Endothelial cell of umbilical vein (primary cell): ENCODE measurements at places on chromosomes 2 and 18.

- no peak overlapping the region for H3K27ac ChIP-seq
- no peak for DNase-seq
- H3K4me3 ChIP-seq: no peak overlapping the region
- no peaks in the 10 kb centered on the region for H3K4me1 ChIP-seq
- H3K27me3 ChIP-seq: peaks cover 15% of the 10 kb centered on the region
- H3K36me3 ChIP-seq: no peaks in the 10 kb centered on the region
These were observed 34.3 kb downstream of the ADD2 start for GRCh38 chr2:70733646-70734180.

DNA sequence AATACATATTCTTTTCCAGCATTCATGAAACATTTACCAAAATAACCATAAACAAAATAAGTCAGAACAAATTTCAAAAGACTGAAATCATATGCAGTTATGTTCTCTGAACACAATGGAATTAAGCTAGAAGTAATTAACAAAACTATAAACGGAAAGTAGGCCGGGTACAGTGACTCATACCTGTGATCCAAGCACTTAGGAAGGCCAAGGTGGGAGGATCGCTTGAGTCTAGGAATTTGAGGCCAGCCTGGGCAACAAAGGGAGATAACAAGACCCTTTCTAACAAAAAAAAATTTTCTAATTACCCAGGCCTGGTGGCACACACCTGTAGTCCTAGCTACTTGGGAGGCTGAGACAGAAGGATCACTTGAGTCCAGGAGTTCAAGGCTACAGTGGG, 14.9 kb downstream of the ATAD2B start:
- no peaks in the 10 kb centered on the region for H3K36me3 ChIP-seq
- no peak overlapping the region for H3K4me3 ChIP-seq
- DNase-seq: no peak

- no peak overlapping the region for H3K4me3 ChIP-seq
- H3K27ac ChIP-seq: peak overlapping the region; percentile 88
- peaks cover 31% of the 10 kb centered on the region for H3K4me1 ChIP-seq
These were observed 23.2 kb downstream of the KCNF1 start for GRCh38 chr2:10934979-10935350.

DNA sequence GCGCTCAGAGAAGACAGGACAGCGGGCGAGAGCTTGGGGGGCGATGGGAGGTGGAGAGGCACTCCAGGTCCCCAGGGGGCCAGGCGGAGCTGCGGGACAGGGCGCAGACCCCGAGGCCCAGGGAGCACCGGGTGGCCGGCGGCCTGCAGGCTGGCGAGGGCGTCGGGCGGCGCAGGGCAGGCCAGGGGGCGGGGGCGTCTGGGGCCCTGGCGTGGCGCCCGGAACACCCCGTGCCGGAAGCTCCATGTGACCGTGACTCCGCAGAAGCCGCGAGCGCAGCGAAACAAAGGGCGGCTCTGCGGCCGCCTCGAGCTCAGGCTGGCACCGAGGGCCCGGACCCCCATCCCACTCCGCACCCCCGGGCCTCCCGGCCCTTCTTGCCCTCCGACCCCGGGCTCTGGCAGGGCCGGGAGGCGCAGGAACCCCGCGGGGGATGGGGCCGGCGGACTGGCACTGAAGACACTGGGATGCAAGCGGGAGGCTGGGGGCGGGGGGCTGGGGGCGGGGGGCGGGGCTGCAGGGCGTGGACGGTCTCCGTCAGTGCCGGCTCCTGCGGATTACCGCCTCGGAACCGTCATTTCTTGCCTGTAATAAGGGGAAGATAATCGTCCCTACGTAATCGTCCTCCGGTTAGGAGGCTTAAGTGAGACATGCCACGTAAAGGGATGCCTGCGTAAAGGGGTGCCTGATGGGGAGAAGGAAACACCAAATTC, 19.1 kb downstream of the SH2D6 start:
- H3K27me3 ChIP-seq: no peaks in the 10 kb centered on the region
- DNase-seq: peak; percentile 82
- H3K4me3 ChIP-seq: peak overlapping the region; percentile 30

DNA sequence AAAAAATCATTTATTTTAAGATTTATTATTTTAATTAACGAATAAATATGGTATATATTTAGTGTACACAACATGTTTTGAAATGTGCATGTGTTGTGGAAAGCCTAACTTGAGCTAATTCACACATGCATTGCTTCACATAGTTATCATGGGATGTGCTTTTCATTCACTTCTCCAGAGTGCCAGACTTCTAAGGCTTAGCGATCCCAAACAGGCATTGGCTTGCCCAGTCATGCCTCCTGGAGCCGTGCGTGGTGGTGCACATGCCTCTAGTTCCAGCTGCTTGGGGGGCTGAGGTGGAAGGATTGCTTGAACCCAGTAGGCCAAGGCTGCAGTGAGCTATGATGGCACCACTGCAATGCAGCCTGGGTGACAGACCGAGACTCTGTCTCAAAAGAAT, 40.5 kb downstream of the ARHGEF4 start:
- no peak overlapping the region for H3K4me3 ChIP-seq
- H3K4me1 ChIP-seq: no peaks in the 10 kb centered on the region
- no peaks in the 10 kb centered on the region for H3K36me3 ChIP-seq
- no peaks in the 10 kb centered on the region for H3K27me3 ChIP-seq
- no peak overlapping the region for H3K27ac ChIP-seq

DNA sequence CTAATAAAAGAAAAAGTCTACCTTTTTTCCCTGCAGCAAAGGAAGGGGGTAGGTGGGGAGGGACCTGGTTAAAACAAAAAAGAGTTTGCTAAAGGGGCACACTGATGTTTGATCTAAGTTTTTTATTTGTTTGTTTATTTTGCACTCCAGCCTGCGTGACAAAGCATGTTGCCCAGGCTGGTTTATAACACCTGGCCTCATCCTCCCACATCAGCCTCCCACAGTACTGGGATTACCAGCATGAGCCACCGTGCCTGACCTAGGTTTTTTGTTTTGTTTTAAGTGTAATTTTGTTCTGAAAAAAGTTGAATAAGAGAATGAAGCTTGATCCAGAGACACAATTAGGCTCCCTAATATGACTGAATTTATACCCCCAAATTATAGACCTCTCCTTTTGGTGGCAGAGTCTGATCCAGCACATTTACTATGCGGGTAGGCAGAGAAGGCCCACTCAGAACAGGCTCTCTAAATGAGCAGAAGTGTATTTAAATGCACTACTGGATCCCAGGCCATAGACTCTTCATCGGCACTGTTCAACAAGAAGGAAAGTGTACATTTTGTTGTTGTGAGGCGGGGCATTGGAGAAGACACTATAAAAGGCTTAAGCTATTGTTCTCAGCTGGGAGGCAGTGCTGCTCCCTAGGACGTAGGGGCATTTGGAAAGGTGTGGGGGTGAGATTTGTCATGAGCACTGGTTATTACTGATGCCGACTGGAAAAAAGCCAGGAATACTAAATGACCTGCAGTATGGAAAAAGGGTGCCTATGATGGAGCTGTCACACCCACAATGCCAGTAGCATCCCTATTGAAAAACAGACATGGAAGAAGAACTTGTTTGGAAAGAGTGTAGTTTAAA, 32.4 kb downstream of the MRPS9 start:
- DNase-seq: no peak
- no peak overlapping the region for H3K4me3 ChIP-seq
- no peaks in the 10 kb centered on the region for H3K27me3 ChIP-seq
- no peaks in the 10 kb centered on the region for H3K36me3 ChIP-seq

DNA sequence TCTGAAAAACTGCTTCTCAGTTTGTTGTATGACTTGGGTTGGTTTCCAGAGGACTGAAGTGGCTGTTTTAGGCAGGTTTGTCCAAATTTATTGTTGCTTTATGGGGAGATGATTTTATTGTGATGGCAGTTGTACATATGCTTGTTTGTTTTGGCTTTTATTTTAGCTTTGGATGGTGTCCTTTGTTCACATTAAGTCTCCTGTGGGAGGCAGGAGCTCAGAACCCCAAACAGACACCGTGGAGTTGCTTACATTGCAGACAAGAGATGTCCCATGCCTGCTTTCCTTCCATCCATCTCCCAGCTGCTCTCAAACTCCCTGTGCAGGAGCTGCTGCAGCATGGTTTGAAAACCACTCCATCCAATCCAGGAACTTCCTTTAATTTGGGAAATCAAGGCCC, 414.7 kb downstream of the LPIN1 start:
- H3K4me1 ChIP-seq: peaks cover 8% of the 10 kb centered on the region
- H3K27ac ChIP-seq: no peak overlapping the region
- no peak overlapping the region for H3K4me3 ChIP-seq
- DNase-seq: no peak
- H3K36me3 ChIP-seq: no peaks in the 10 kb centered on the region

- no peaks in the 10 kb centered on the region for H3K4me1 ChIP-seq
- no peak for DNase-seq
- H3K4me3 ChIP-seq: no peak overlapping the region
- no peak overlapping the region for H3K27ac ChIP-seq
These were observed 149.7 kb downstream of the EN1 start for GRCh38 chr2:118697781-118698180.

GRCh38 chr2:224982226-224982625, 60.0 kb downstream of the DOCK10 start:
- H3K27ac ChIP-seq: no peak overlapping the region
- no peak for DNase-seq
- no peaks in the 10 kb centered on the region for H3K27me3 ChIP-seq
